ENCODE measurements at places on chromosomes 12 and 14.

- DNase-seq = no peak
These were observed 60.6 kb downstream of the ADGRD1 start for GRCh38 chr12:131014343-131014742.

GRCh38 chr12:23834076-23834475 lies 115.4 kb downstream of the SOX5 start:
- no peak for DNase-seq

- DNase-seq = peak; percentile 33
These were observed 3.8 kb downstream of the FOXJ2 start for GRCh38 chr12:8036346-8036745.

GRCh38 chr12:44158746-44159145 lies 322.9 kb downstream of the TMEM117 start:
- no peak for DNase-seq

GRCh38 chr14:102784892-102785594 lies 7.8 kb downstream of the TRAF3 start:
- DNase-seq = no peak

DNA sequence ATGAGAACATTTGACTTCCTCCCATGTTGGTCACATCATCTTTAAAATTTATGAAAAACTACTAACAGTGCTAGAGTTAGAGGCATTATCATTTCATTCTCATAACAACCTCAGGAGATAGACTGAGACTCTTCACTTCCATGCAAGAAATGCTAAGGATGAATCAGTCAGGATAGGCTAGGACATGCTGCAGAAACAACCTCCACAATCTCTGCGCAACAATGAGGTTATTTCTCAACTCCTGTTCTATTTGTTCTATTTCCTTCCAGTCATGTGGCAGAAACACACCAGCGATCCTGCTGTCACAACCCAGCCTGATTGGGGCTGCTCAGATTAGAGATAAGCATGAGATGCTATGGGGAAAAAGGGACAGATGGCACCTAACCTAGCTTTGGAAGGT lies 49.0 kb upstream of the TMEM263 start:
- DNase-seq = no peak

GRCh38 chr14:68664225-68664681 lies 128.6 kb downstream of the ZFP36L1 start:
- peak; percentile 15 for DNase-seq

DNA sequence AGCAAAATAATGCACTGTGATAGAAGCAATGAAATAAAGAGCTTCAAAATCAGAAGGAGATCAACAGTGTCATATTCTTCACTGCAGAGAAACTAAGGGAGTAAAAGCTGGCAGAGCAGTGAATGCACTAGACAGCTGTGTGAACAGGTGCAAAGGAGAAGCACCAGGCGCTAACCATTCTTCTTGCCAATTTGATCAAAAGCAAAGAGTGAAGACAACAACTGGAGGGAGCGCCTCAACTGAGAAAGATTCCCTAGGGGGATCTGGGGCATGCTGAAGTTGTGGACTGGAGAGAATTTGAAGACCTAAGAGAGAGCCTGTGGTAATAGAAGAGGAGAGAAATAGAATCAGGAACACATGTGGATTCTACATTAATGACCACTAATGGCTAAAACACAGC lies 50.4 kb upstream of the OVCH1 start:
- no peak for DNase-seq

GRCh38 chr12:57063991-57064685 lies 14.2 kb upstream of the MYO1A start:
- DNase-seq = no peak

DNA sequence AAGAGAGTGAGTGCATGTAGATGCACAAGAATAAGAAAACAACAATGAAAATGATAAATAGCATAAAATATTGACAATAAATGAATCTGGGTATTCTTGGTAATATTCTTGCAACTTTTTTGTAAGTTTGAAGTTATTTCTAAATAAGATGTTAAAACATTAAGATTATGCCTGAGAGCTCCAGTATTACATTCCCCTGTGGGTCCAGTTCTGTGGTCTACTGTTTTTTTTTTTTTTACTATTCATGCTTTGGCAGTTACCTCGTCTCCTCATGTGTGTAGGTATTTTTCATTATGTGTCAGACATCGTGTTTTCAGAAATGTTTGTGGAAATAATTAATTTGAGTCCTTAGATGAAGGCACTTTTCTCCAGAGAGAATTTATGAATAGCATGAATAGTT lies 386.2 kb downstream of the AACS start:
- no peak for DNase-seq

- DNase-seq = no peak
These were observed 99.4 kb downstream of the ETV6 start for GRCh38 chr12:11748903-11749302.

GRCh38 chr12:5148880-5149279 lies 105.2 kb downstream of the KCNA5 start:
- DNase-seq = no peak

- DNase-seq = no peak
These were observed 973.2 kb downstream of the AACS start for GRCh38 chr12:126038434-126038833.

GRCh38 chr12:58540480-58541299 lies 379.6 kb downstream of the LRIG3 start:
- peak; percentile 89 for DNase-seq

- DNase-seq = peak; percentile 50
These were observed 248.3 kb downstream of the PHLDA1 start for GRCh38 chr12:75783093-75783877.

DNA sequence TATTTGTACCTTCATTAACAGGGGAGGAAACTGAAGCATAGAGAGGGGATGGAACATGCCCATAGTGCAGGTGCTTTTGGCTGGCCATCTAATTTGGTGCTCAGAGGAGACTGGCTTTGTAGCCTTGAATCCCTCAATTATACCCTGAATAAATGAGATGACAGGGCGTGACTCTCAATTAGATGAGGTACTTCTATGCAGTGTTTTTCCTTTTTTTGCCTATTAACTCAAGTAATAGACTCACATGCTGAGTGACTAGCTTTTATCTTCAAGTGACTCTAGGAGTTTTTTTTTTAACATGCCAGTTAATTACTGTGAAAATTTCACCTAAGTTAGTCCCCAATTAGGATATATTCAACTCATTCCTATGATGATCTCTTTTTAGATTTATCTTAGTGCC lies 243.7 kb downstream of the DACT1 start:
- DNase-seq = no peak

- DNase-seq = no peak
These were observed 109.5 kb downstream of the LGMN start for GRCh38 chr14:92638904-92639303.

DNA sequence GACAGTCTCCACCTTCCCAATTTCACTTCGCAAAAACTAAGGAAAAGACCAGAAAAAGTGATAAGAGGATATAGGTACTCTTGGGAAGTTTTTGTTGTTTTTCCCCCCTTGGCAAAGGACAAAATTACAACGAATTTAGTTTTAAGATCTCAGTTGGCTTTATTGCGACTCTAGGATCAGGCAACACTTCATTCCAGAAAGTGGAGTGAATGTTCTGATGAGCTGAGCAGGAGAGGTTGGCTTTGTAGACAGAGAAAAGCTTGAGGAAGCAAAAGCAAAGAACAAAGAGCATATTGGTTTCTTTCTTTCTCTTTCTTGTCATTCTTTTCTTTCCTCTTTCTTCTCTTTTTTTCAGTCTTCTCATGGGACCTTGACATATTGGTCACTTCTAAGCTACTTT lies 640 bp upstream of the ZFYVE1 start:
- no peak for DNase-seq

- peak; percentile 40 for DNase-seq
These were observed 946 bp downstream of the DDX24 start for GRCh38 chr14:94079891-94080620.

- no peak for DNase-seq
These were observed 390.3 kb downstream of the ZFP36L1 start for GRCh38 chr14:68402525-68403101.

DNA sequence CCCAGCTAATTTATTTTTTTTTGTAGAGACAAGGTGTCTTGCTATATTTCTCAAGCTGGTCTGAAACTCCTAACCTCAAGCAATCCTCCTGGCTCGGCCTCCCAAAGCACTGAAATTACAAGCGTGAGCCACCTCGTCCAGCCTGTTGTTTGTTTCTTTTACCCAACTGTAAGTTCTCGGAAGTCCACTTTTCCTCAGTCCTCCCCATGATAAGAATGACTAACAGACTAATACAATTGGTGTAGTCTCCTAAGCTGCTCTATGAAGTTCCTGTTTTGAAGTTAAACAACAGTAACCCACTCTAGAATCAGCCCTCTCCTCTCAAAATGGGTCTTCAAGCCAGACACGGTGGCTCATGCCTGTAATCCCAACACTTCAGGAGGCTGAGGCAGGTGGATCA lies 36.5 kb downstream of the HIGD1C start:
- DNase-seq = no peak

DNA sequence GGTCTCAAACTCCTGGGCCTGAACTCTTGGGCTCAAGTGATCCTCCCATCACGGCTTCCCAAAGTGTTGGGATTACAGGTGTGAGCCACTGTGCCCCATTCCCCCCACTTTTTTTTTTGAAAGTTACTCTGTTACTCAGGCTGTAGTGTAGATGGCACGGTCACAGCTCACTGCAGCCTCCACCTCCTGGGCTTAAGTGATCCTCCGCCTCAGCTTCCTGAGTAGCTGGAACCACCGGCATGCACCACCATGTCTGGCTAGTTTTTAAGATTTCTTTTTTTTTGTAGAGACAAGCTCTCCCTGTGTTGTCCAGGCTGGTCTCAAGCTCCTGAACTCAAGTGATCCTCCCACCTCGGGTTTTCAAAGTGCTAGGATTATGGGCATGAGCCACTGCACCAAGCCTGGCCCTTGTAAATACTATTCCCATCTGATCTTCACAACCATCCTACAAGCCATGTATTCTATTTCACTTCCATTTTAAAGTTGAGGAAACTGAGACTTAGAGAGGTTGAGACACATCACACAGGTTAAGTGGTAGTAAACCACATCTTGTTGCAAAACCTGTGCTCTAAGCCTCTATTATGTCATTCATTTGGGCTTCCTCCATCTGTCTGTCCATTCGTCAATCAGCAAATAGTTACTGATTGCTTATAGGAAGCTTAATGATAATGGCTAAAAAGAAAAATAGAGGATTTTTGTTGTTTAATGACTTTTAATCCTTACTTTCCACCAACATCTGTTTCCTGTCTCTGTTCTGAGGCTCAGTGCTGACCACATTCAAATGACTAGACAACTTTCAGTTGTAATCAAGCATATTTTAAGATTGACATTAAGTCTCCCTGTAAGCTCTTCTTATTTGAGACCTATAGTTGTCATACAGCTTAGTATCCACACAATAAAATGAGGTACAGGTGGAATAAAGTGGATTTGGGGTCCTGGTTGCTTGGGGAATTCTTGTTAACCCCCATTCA lies 9.2 kb downstream of the ASCL4 start:
- no peak for DNase-seq

GRCh38 chr12:80814453-80814852 lies 97.7 kb downstream of the MYF5 start:
- DNase-seq = no peak

- DNase-seq = peak; percentile 43
These were observed 16.9 kb downstream of the PPP4R3A start for GRCh38 chr14:91493169-91493568.

GRCh38 chr12:42235426-42235825 lies 2.6 kb downstream of the YAF2 start:
- no peak for DNase-seq

GRCh38 chr12:92065018-92065499 lies 80.6 kb downstream of the BTG1 start:
- peak; percentile 53 for DNase-seq

- DNase-seq = peak; percentile 55
These were observed 5.2 kb downstream of the TRAFD1 start for GRCh38 chr12:112130441-112130998.

GRCh38 chr14:95098984-95099599 lies 58.2 kb downstream of the DICER1 start:
- peak; percentile 88 for DNase-seq

DNA sequence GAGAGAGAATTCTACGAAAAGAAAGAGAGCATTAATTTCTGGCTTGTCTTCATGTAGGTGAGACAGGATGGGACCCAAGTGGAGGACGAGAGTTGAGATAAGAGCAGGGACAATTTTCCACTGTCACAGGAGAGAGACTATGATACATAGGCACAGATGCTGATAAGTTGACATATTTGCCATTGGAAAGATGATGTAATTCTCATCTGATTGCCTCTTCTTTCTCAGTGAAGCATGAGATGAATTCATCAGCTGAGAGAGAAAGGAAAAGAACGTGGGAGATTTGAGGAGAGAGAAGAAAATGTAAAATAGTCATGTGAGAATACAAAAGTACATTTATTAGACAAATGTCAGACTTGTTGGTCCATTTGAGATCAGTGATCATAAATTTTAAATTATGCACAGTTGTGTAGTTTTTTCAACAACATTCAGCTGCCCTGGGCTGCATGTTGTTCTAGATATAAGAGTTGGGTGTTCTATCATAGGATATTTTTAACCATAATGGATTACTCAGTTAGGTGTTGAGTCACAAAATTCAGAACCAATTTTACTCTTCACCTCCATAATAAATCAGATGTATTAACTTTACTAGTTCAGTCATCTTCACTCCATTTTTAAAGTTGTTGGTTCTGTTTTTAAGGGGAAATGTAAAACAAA lies 222.9 kb downstream of the DPY19L2 start:
- DNase-seq = no peak

GRCh38 chr12:30420561-30420960 lies 275.1 kb downstream of the IPO8 start:
- peak; percentile 55 for DNase-seq

DNA sequence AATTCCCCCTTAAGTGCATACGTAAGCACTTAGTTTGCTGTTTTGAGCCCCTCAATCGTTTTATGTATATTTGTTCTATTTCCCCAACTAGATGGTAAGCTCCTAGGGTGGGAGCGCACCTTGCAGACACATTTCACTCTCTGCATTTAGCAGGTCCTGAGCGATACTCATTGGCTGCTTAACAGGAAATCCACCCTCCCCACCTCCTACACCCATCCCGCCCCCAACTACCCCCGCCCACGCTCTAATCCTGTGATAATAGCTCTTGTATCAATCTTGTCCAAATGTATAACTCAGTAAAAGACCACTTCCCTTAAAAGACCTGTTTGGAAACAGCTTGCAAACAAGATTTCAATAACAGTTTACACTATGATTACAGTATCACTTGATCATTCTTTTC lies 8.1 kb downstream of the LPAR5 start:
- DNase-seq = no peak

DNA sequence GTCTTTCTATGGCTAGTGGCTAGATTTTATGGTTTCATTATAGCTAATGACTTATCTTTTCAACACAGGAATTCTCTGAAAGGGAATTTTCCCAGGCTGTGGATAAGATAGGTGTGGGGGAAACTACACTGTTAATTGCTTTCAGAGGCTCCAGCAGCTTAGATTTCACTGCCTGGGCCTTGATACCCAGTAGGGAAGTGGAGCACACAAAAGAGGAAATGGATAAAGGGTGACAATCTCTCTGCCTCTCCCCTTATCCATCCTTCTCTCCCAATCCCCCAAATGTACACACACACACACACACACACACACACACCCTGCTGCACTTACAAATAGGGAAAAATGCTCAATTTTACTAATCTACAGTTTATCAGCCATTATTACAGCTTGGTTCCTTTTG lies 19.1 kb downstream of the SIX4 start:
- no peak for DNase-seq

GRCh38 chr14:31205681-31206535 lies 1.7 kb downstream of the HECTD1 start:
- DNase-seq = peak; percentile 88
